PC-3 (cell line): ENCODE measurements at places on chromosomes 7 and 10. TPM values are rescaled to one million over a fixed set of nuclear protein-coding genes. Genes with fewer than 3 reads are reported as not detected.
A peak's percentile ranks its signal among the peaks of the same experiment; 100 is the strongest.

- no peak for DNase-seq
Measured at GRCh38 chr7:77561352-77561751, 24.3 kb downstream of the PTPN12 start.

DNA sequence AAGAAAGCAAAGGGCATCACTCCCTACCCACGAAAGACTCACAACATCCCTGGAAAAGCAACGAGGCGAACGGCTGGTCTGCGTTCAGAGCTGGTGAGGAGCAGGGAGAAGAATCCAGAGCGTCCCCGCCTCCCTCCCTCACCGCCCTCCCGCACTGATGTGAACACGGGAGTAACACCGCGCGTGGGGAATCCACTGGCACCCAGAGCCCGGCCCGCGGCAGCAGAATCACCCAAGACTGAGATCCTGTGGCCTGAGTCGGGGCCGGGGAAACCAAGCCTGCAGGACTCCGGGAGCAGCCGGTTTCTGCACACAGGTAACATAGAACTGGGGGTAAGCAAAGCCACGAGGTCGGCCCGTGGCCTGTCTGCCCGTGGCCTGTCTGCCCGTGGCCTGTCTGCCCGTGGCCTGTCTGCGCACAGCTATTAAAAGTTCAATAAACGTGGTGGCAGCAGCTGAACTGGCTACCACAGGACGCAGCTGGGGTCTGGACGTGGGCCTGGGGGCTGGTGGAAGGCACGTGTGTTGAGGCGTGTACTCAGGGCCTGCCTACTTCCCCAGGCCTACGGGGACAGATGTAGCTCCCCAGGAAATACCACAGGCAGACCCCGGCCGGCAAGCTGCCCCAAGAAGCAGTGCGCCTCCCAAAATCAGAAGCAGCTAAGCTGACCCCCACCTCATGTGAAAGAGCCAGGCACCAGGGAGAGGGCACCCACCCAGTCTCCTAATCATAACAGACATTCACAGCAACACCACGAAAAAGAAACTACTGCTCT lies 23.0 kb downstream of the DIP2C start:
- DNase-seq, result no peak

- peak; percentile 17 for DNase-seq
Measured at GRCh38 chr10:26407406-26407969, 30.7 kb upstream of the APBB1IP start.

DNA sequence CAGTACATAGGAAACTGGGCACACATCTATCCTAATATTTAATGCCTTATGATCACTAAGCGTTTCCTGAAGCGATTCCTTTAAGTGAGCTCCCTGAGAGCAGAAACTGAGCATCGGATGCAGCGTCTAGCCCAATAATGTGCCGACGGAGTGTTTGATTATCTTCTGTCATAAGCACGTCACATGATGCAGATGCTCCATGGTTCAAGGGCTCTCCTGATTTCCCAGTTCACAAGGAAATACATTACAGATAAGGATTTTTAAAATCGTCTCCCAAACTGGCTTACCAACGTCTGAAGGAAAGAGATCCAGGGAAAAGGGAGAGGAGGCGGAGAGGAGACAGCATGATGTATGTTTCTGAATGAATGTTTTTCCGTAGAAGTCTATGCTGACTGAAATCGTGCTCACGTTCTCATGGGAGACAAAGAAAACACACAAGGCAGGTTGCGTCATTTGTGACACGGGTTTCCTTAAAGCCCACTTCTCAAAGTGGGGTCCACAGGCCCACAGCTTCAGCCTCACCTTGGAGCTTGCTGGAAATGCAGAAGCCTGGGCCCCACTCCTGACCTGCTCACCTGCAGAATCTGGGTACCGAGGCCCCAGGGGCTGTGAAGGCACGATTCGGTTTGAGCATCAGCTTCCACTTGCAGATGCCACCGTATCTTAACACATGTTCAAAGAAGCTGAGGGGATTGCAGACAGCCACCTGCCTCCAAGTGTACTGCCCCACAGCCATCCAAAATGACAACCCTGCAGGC lies 21.5 kb upstream of the INSIG1 start:
- no peak for DNase-seq

DNA sequence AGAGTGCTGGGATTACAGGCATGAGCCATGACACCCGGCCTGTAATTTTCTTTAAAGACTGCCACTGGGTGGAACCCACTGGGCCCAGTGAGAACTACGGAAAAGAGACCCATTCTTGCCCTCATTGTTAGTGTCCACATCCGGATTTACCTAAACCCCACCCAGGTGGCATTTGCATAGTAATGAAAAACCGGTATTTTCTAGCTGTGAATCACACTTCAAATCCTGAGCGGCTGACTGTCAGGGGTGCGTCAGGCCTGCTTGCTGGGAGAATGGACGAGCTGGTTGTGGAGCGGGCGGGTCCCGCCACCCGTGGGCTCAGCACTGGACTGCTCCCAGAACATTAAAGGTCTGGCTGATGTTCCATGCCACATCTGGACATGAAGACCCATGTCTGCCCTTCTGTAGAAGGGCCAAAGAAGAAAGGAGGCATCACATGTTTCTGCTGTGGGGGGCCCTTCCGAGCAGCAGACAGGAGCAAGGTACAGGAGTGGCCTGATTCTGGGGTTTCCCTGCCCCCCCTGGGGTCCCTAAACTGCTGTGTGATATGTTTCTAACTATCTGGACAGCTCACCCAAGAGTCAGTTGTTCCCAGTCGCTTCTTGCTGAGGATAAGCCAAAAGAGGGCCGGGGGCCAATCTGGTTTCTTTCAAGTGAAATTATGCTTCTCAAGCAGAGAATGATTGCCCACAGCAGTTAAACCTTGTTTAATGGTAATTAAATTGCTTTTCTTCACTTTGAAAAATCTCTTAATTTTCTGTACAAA lies 46.4 kb downstream of the KIAA1217 start:
- DNase-seq, result peak; percentile 59

Gene ARL5B
- 8.1 and 10.1 TPM in 2 replicates for total RNA-seq

GRCh38 chr7:78149787-78150186 lies 351.2 kb downstream of the PHTF2 start:
- no peak for DNase-seq

Gene LRRC61
- 15.1 and 16.4 TPM in 2 replicates for total RNA-seq
